ENCODE measurements at places on chromosomes 7 and 10. TPM values are rescaled to one million over a fixed set of nuclear protein-coding genes. Genes with fewer than 3 reads are reported as not detected.

Gene EVX1
- not detected for polyA plus RNA-seq

Gene COL26A1
- polyA plus RNA-seq: not detected

Gene TMEM130
- polyA plus RNA-seq: 4.0 TPM

Gene PRKG1
- polyA plus RNA-seq: 7.4 TPM

Gene ANKIB1
- polyA plus RNA-seq: 37.2 TPM

Gene CADPS2
- polyA plus RNA-seq: 11.3 TPM

Gene BMS1
- 15.7 TPM for polyA plus RNA-seq

Gene LIPK
- not detected for polyA plus RNA-seq

Gene FEZF1
- not detected for polyA plus RNA-seq

Gene TRPV6
- 8.8 TPM for polyA plus RNA-seq

Gene NAT16
- polyA plus RNA-seq: 0.04 TPM

Gene SNCG
- polyA plus RNA-seq: 2.4 TPM

Gene TMEM273
- 3.8 TPM for polyA plus RNA-seq

Gene GNG11
- 10.6 TPM for polyA plus RNA-seq

Gene GPRIN2
- 33.5 TPM for polyA plus RNA-seq

Gene CLRN3
- 84.5 TPM for polyA plus RNA-seq

Gene NUDT5
- polyA plus RNA-seq: 45.4 TPM

Gene FAM25G
- polyA plus RNA-seq: 272 TPM

Gene TDRD1
- 0.10 TPM for polyA plus RNA-seq

Gene C10orf53
- polyA plus RNA-seq: not detected

Gene HOXA7
- not detected for polyA plus RNA-seq

Gene GRK5
- polyA plus RNA-seq: 21.6 TPM

Gene WBP1L
- polyA plus RNA-seq: 16.8 TPM

Gene FAM24B
- polyA plus RNA-seq: not detected

Gene CDK14
- 1.1 TPM for polyA plus RNA-seq

Gene MRLN
- polyA plus RNA-seq: not detected

Gene ZDHHC4
- 38.6 TPM for polyA plus RNA-seq

Gene GLI3
- polyA plus RNA-seq: 1.8 TPM

Gene PLXNA4
- polyA plus RNA-seq: 3.9 TPM

Gene SPAG6
- polyA plus RNA-seq: 0.27 TPM

Gene INHBA
- polyA plus RNA-seq: 0.63 TPM

Gene RAPGEF5
- polyA plus RNA-seq: 5.4 TPM

Gene ASZ1
- not detected for polyA plus RNA-seq

Gene TFPI2
- polyA plus RNA-seq: 0.60 TPM

Gene VIM
- polyA plus RNA-seq: 320 TPM

Gene VAX1
- polyA plus RNA-seq: not detected

Gene LRRD1
- 0.01 TPM for polyA plus RNA-seq

Gene C7orf57
- polyA plus RNA-seq: 0.04 TPM

Gene CLDN4
- 115 TPM for polyA plus RNA-seq

Gene SYT15
- 0.27 TPM for polyA plus RNA-seq

Gene LRMDA
- polyA plus RNA-seq: 6.0 TPM

Gene TYSND1
- 17.9 TPM for polyA plus RNA-seq

Gene CTAGE6
- polyA plus RNA-seq: not detected

Gene ADARB2
- 0.35 TPM for polyA plus RNA-seq

Gene DMTF1
- polyA plus RNA-seq: 35.8 TPM

Gene HGF
- polyA plus RNA-seq: 1.2 TPM

Gene PAPSS2
- 90.5 TPM for polyA plus RNA-seq

Gene GHRHR
- polyA plus RNA-seq: not detected

Gene SPDYE2
- polyA plus RNA-seq: 0.04 TPM

Gene SEM1
- polyA plus RNA-seq: 101 TPM

Gene PLCE1
- polyA plus RNA-seq: 5.1 TPM

Gene SEMA4G
- polyA plus RNA-seq: 153 TPM

Gene BCAP29
- 16.8 TPM for polyA plus RNA-seq

Gene PRRT4
- not detected for polyA plus RNA-seq

Measured in small intestine (tissue), 16 donors.